Eye (tissue), 1 donor: ENCODE measurements at places on chromosomes 12 and 14.

GRCh38 chr14:104148433-104149277 lies 10.3 kb downstream of the KIF26A start:
- DNase-seq: peak; percentile 49

- DNase-seq: peak; percentile 35
Observed at GRCh38 chr14:85583380-85583779, 53.4 kb downstream of the FLRT2 start.

DNA sequence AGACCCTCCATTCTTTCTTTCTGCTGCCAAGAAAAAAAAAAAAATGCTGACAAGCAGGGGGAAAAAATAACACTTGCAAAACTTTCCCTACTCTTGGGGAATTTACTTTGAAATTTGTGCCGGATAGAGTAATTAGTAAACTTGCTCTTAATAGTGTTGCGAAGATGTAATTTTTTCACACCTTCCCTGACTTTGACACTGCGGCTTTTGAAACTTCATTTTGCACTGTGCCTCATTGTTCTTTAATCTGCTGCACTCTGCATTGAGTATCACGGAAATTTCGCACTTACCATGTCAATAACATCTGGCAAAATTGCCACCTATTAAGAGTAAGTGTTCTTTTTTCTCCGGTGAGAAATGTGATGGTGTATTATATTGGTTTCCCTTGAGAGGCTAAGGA lies 596.1 kb downstream of the VRK1 start:
- no peak for DNase-seq

- no peak for DNase-seq
Observed at GRCh38 chr14:30558362-30558674, 640 bp upstream of the G2E3 start.

DNA sequence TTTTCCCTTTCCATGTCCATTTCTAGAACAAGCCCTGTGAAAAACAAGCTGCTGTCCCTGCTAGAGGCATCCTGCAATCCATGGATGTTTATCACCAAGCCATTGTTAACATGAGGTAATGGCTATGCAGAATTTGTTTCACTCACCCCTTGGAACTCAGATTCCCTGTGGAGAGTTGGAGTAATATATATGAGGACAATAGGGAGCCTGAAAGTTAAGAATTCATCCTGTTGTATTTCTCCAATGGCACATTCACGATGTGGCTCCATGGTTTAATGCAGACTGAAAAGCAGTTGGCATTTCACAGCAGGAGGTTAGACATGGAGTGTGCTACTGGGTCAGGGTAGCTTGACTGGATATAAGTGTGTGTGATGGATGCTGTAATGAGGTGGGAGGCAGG lies 32.4 kb downstream of the GPR65 start:
- peak; percentile 52 for DNase-seq
